ENCODE measurements at places on chromosomes 7 and 10.

GRCh38 chr7:98365863-98366561, 34.9 kb downstream of the BAIAP2L1 start:
- no peak for DNase-seq

DNA sequence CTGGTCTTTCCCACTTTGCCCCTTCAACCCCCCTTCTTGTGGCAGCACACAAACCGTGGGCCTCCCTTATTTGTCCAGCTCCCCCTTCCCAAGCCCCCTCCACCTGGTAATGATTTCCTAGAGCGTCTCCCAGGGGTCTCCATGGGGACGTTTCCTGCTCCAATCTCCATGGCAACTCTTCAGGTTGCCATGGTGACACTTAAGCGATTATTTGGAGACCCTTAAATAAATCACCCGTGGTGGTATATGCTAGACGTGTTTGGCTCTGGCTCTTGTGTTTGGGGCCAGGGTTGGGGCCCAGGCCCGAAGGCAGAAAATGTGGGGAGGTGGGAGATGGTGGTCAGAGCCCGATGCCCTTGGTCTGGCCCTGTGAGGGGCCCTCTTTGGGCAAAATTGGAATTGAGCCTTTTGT, 41.1 kb upstream of the DLG5 start:
- DNase-seq, result no peak

DNA sequence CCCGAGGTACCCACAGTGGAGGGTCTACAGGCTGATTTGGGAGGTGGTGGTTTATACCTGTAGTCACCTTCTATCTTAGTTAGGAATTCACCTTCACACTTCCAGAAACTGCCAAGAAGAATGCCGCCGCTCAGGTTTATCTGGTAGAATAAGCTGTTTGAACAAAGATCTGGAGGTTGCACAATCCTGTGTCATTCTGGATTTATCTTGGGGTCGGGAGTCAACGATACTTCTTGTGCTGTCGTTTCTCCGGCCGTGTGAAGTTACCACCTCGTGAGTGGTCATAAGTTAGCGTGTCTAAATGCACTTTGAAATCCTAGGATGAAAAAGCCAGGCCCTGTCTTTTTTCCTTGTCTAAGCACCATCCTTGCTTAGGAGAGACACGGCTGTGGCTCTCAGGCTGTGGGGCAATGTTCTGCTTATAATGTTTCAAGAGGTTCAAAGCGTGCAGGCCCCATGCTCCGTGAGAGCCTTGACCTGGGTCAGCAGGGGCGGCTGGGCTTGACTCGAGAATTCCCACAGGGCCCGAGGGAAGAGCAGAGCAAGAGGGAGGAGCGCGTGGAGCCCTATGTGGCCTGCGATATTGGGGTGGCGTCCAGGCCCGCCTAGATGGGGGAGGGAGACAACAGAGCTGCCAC, 35.5 kb downstream of the GRIFIN start:
- DNase-seq, result no peak

- no peak for DNase-seq
Measured at GRCh38 chr10:75542084-75542483, 110.7 kb downstream of the LRMDA start.

DNA sequence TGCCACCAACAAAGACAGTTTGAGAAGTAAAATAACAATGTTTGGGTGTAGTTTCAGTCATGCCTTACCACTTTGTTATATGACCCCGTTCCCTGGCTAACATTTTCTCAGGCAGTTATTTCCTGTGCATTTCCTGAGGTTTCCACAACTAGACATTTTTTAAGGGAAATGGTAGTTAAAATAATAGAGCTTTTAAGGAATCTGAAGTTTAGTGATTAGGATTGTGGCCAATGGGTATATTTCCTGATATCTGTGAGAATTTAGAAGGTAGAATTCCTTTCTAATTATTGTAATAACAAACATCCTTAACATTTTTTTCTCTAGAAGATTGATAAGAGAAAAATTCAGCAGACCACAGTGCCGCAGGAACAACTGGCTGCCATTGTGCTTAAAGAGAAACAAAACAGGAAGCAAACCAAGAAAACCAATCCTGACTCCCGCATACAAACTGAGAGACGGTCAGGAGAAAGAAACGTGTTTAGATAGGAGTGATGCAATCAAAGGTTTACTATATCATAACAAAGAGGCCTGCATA, 193.6 kb downstream of the MBL2 start:
- no peak for DNase-seq

- DNase-seq, result no peak
Measured at GRCh38 chr7:127873151-127873550, 158.1 kb downstream of the LRRC4 start.

- no peak for DNase-seq
Measured at GRCh38 chr10:4167216-4167615, 382.2 kb upstream of the KLF6 start.

DNA sequence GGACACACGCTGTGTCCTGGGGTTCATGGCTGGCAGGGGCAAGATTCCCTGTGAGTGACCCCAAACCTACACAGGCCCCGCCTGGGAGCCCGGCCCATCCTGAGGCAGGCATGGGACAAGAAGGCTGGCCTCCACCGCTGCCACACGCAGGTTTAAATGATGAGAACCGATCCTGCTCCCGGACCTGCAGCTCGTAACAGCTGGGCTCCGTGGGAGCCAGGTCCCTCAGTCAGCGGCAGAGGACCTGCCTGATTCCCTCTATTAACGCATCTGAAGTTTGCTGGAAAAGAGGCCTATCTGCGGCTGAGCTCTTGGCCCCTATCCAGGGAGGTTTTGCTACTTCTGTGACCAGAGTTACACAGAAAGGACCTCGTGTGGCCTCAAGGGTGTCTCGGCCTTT, 112.3 kb downstream of the VIPR2 start:
- DNase-seq, result no peak
